ENCODE measurements at places on chromosomes 3 and 15.

DNA sequence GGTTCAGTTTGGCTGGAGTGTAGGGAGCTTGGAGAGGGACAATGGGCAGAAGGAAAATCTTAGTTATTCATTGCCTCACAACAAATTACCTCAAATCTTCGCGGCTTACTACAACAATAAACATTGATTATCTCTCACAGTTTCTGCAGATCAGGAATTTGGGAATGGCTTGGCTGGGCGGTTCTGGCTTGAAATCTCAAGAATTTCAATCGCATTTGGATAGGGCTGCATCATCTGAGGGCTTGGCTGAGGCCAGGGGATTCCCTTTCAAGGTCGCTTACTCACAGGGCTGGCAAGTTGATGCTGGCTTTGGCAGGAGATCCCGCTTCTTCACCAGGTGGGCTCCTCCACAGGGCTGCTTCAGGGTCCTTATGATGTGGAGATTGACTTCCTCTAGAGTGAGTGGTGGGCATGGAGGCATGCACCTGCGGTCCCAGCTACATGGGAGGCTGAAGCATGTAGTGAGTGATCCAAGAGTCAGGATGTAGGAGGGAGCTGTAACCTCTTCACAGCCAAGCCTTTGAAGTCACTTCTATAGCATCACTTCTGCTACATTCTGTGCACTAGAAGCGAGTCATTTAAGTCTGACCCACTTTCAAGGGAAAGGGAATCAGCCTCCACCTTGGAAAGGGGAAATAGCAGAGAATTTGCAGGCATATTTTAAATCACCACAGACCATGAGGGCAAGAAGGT, 63.1 kb downstream of the CDC25A start:
- no peak for DNase-seq

- no peak for DNase-seq
Measured at GRCh38 chr15:63040509-63040908, 2.0 kb upstream of the TPM1 start.

- no peak for DNase-seq
Measured at GRCh38 chr3:37537914-37538691, 323.6 kb upstream of the CTDSPL start.

GRCh38 chr3:150454085-150454484, 46.0 kb downstream of the TSC22D2 start:
- no peak for DNase-seq

DNA sequence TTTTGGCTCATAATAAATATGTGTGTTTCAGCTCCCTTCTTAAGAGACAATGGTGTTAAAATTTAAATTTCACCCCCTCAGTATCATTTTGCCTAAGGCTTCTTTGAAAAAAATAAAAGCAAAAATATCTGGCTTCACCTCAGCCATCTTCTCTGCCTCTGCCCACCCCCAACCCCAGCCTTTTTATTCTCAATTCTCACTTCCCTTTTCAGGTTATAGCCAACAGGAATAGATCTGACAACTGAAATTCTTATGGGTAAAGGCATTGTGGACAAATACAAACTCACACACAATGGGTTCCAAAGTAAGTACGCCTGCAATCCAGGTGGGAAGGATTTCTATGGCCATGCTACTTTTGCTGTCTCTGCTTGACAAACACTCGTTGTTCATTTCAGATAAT, 399.0 kb upstream of the ARRDC4 start:
- DNase-seq: no peak

DNA sequence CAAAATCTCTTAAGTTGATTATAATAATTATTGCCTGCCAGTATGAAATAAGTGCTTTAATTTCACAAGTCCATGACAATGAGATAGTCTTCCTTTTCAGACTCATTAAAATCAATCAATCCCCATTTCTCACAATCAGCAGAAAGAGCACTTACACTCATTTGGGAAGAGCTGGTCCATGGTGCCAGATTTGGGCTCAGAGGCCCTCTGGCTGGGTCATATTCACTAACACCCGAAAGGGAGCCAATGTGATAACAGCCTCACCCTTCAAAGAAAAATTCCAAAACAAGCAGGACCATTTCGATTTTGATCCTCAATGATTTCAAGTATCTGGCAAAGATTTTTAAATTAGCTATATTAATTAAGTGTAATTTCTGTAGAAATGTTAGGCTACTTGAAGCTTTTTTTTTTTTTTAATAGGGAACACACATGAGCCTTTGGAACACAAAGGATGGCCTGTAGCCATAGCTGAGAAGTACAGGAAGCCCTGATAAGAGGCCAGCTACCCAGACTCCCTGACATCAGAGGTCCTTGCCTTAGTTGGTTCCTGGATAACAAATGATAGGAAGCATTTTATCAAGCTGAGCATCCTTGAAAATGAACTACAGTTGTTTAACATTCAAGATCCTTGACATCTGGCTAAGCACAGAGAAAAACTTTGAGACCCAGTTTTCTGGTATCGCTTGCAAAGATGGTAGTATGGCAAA, 17.1 kb downstream of the MCF2L2 start:
- no peak for DNase-seq

DNA sequence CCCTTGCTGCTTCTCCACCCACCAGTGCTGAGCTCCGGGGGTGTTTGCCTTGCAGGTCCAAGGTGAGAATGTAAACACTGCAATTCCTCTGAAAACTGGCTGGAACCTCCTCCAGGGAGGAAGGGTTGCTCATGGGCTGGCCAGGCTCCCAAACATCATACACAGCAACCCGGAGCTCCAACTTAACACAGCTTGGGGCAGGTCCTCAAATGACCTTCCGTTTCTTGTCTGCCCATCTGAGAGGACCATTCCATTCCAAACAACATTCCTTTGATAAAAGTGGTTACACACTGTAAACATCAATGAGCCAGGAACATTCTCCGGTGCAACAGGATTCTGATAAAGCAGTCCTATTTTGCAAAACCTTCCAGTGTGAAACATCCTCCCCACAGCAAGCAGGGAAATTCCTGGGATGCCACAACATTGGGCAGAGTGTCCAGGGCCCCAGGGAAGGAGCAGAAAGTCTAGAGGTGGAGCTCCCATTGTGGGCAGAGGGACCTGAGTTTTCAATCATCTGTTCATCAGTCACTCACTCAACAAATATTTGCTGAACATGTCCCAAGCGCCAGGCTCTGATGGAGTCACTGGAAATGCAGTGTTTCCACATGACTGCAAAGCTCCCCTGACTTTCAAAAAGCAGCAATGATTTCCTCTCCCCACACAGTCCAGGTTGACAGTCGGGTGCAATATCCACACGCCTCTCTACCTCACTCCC, 7.3 kb upstream of the HEG1 start:
- no peak for DNase-seq

DNA sequence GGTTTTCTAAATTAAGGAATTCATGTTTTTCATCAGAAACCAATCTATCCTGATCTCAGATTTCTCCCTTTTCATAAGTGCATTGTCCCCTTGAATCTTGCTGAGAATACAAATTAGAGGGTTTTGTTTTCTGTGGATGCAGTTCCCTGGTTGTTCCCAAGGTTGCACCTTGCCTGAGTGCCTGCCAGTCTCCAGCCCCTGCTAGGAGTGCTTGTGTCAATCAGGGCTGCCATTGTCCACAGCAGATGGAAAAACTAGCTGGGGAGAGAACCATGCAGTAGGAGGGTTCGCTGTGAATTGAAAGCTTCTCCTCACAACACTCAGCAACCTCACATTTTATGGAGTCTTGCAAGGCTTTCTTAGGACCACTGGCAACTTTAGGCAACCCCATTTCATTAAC, 210.8 kb upstream of the CTNNB1 start:
- DNase-seq: no peak

GRCh38 chr15:74130849-74131627, 652 bp downstream of the ISLR2 start:
- DNase-seq: no peak

DNA sequence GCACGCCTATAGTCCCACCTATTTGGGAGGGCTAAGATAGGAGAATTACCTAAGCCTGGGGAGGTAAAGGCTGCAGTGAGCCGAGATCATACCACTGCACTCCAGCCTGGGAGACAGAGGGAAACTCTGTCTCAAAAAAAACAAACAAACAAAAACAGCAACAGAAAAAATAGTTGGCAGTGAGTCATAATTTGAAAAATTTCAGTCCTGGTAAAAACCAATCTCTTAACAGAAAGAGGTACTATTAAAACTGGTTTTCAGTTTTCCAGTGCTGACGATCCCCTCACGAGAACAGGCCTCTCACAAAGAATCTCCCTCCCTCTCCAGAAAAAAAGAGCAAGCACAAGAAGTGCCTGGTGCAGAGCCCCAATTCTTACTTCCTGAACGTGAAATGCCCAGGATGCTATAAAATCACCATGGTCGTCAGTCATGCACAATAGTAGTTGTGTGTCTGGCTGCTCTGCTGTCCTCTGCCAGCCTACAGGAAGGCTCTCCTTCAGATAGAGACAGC, 22.8 kb upstream of the MAP4 start:
- no peak for DNase-seq

DNA sequence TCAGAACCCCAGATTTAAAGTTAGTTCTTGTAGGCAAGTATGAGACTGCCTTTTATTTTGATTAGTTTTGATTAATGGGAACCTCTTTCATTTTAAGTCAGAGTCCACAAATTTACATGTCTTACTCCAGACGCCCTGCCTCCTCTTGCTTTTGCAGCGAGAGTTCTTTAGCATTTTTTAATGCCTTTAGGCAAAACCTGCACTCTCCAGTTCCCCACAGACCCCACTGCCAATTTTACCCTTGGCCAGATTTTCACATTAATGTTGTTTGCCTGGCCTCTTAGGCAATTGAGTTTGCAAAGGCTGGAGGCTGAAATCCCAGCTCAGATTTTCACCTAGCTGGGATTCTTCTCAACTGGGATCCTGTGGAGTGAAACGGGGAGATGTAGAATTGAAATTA, 85.8 kb downstream of the GAP43 start:
- DNase-seq: no peak

GRCh38 chr15:41501191-41501917, 7.7 kb downstream of the ITPKA start:
- peak; percentile 29 for DNase-seq

DNA sequence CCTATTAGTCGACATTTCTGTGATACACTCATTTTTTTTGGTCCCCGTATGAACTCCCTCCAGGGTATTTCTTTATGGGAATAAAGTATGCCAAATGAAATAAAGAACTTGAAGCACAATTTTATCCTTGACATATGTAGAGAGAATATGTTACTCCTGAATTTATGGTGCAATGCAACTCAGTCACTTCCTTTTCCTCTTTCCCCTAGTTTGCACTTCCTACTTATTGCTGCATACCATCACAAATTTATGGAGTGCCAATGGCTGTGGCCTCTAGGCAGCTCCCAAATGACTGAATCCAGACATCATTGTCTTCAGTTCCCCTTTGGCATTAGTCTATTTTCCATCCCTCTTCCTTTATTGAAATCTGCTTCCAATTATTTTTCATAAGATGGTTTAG, 403.5 kb downstream of the FHIT start:
- DNase-seq: no peak

- DNase-seq: no peak
Measured at GRCh38 chr3:45341876-45342275, 46.5 kb upstream of the LARS2 start.

- DNase-seq: no peak
Measured at GRCh38 chr15:81337713-81338157, 13.8 kb upstream of the STARD5 start.

GRCh38 chr3:149949181-149949580, 21.5 kb downstream of the PFN2 start:
- DNase-seq: no peak

- no peak for DNase-seq
Measured at GRCh38 chr3:71451060-71451459, 132.5 kb downstream of the FOXP1 start.

DNA sequence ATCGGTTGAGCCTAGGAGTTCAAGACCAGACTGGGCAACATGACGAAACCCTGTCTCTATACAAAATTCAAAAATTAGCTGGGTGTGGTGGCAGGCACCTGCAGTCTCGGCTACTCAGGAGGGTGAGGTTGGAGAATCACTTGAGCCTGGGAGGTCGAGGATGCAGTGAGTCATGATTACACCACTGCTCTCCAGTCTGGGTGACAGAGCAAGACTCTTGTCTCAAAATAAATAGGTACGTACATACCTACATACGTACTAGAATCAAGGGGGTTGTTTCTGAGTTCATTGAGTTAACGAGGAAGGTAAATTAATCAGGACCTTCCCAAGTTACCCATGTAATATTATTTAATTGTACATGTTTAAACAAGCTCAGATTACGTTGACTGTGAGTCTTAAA, 97.5 kb downstream of the CHL1 start:
- DNase-seq: no peak

- no peak for DNase-seq
Measured at GRCh38 chr3:107133891-107134290, 243.3 kb upstream of the CCDC54 start.

DNA sequence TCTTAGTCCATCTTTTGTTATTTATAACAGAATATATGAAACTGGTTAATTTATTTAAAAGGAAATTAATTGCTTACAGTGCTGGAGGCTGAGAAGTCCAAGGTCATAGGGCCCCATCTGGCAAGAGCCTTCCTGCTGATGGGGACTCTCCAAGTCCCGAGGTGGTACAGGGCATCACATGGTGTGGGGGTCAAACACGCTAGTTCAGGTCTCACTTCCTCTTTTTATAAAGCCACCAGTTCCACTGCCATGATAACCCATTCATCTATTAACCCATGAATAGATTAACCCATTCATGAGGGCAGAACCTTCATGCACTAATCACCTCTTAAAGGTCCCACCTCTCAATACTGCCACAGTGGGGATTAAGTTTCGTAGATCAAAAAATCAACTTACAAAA, 659.3 kb downstream of the NAALADL2 start:
- no peak for DNase-seq

DNA sequence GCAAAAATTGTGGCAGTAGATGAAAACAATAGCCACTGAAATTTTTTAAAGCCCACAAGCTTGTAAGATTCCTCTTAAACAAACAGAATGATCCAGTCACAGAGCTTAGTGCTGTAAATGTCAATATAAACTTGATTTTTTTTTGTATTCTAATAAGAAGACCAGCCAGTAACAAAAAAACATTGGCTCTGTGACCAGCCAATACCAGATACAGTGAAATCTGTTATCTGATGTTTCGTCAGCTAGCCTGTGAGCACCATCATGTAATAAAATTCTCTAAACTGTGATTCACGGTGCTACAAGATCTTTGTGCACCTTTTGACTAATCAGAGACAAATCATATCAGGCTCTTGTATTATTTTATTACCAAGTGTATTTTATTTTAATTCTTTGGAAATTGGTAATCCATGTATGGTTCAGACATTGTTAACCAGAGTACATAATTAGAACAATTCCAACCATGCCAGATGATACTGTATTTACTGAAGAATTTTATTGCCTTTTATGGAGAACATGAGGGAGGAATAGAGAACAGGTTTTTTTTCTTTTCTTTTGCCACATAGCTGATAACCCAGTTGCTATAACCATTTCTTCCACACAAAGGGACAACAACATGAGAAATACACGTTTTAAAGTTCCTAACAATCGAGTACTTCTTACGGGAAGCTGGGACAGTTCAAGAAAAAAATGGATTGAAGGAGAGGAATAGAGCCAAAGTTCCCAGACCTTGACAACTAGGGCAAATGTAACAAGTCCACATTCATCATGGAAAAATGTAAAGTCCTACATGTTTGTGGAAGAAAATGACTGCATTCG, 71.9 kb downstream of the FILIP1L start:
- no peak for DNase-seq

- DNase-seq: no peak
Measured at GRCh38 chr3:56075089-56075488, 393.2 kb downstream of the ERC2 start.
